Activated T-cell treated with anti-CD3 and anti-CD28 coated beads, Interleukin-2, amount 50 U/mL, for 24 hours (primary cell): ENCODE measurements at places on chromosomes 7 and 10.

DNA sequence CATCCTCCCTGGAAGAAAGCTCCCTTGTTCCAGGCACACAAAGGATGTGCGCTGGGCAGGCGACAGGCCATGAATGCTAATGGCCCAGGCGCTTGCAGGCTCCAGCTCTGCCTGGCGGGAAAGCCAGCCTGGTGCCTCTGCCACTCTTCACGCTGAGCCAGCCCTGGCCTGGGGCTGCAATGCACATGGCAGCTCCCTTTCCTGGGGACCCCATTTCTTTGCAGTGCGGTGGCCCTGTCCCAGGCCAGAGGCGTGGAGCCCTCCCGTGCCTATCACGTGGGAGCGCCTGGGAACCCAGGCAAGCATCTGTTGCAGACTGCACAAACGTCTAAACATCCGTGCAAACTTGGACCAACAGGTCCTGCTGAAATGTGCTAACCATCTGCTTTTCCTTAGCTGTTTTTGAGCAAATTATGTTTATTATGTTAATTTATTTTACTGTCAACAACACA is 152.1 kb upstream of the LYZL2 start:
- H3K36me3 ChIP-seq = no peaks in the 10 kb centered on the region
- no peaks in the 10 kb centered on the region for H3K27me3 ChIP-seq
- peaks cover 23% of the 10 kb centered on the region for H3K4me1 ChIP-seq
- no peak for DNase-seq
- no peak overlapping the region for H3K27ac ChIP-seq

GRCh38 chr10:123204127-123204461 is 49.9 kb downstream of the BUB3 start:
- no peak overlapping the region for H3K27ac ChIP-seq
- no peak overlapping the region for H3K4me3 ChIP-seq
- peaks cover 26% of the 10 kb centered on the region for H3K36me3 ChIP-seq
- peaks cover 23% of the 10 kb centered on the region for H3K4me1 ChIP-seq

GRCh38 chr10:13087986-13088618 is 11.9 kb upstream of the OPTN start:
- no peak overlapping the region for H3K4me3 ChIP-seq
- no peak for DNase-seq
- H3K36me3 ChIP-seq = peaks cover 3% of the 10 kb centered on the region
- H3K27ac ChIP-seq = peak overlapping the region; percentile 34
- peaks cover 9% of the 10 kb centered on the region for H3K4me1 ChIP-seq
- peaks cover 13% of the 10 kb centered on the region for H3K27me3 ChIP-seq

GRCh38 chr7:101506531-101506930 is 122.6 kb downstream of the MYL10 start:
- H3K4me3 ChIP-seq = no peak overlapping the region
- DNase-seq = no peak
- H3K36me3 ChIP-seq = no peaks in the 10 kb centered on the region
- H3K27ac ChIP-seq = no peak overlapping the region

GRCh38 chr7:155862123-155862892 is 50.0 kb upstream of the SHH start:
- H3K4me1 ChIP-seq = no peaks in the 10 kb centered on the region
- no peak overlapping the region for H3K27ac ChIP-seq
- no peak overlapping the region for H3K4me3 ChIP-seq
- H3K27me3 ChIP-seq = peaks cover 18% of the 10 kb centered on the region
- no peaks in the 10 kb centered on the region for H3K36me3 ChIP-seq

DNA sequence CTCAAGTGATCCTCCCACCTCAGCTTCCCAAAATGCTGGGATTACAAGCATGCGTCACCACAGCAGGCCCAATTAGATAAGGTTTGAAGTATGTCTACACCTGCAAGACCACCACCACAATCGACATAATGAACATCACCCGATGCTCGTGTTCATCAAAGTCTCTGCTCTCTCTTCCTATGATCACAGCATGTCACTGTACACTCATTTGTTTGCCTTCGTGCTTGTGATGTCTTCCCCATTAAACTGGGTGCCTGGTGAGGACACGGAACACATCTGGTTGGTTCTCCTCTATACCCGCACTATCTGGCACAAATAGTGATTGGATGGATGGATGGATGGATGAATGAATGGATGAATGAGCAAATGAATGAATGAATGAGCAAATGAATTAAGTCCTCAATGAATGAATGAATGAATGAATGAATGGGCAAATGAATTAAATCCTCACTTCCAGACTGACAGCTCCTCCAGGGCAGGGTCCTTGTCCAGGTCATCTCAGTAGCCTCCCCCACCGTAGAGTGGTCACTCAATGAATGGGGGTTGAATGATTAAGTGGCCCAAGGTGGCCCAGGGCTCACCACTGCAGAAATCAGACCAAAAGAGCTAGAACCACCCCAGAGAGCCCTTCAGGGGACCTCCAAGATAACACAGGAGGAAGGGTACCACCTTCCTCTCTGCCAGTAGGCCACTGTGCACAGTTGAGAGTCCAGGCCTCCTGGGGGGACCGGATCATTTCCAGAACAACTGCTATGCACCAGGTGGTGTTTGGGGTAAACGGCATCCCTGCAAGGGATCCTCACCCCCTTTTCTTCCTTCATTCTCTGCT is 101.9 kb upstream of the TNRC18 start:
- peaks cover 26% of the 10 kb centered on the region for H3K4me1 ChIP-seq
- H3K27ac ChIP-seq = peak overlapping the region; percentile 97

- H3K36me3 ChIP-seq = no peaks in the 10 kb centered on the region
- peaks cover 16% of the 10 kb centered on the region for H3K4me1 ChIP-seq
- no peak overlapping the region for H3K4me3 ChIP-seq
- no peak overlapping the region for H3K27ac ChIP-seq
- no peak for DNase-seq
These were observed 108.4 kb upstream of the FAM3C start for GRCh38 chr7:121504482-121504881.

DNA sequence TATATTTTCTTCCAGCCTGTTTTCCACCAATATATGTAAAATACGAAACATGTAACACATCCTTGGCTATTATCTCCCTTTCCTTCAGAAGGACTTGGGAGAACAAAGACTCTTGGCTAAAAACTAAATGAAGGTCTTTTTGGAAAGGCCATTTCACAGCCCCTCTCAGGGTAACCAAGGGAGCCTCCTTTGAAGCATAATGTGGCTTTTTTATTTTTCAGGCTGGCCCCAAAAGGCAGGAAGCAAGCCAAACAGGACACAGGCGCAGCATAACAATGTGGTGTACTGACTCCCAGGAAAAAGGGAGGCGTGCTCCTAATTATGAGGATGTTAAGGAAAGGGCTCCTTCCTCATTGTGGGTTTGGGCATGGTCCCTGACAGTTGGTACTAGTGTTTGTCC is 30.3 kb upstream of the CCSER2 start:
- no peak overlapping the region for H3K4me3 ChIP-seq
- H3K4me1 ChIP-seq = peaks cover 21% of the 10 kb centered on the region
- no peak overlapping the region for H3K27ac ChIP-seq
- DNase-seq = no peak

- H3K4me3 ChIP-seq = no peak overlapping the region
- no peaks in the 10 kb centered on the region for H3K36me3 ChIP-seq
- peaks cover 8% of the 10 kb centered on the region for H3K4me1 ChIP-seq
- peak overlapping the region; percentile 44 for H3K27ac ChIP-seq
- H3K27me3 ChIP-seq = peaks cover 21% of the 10 kb centered on the region
These were observed 53.6 kb downstream of the PYROXD2 start for GRCh38 chr10:98361131-98362025.

DNA sequence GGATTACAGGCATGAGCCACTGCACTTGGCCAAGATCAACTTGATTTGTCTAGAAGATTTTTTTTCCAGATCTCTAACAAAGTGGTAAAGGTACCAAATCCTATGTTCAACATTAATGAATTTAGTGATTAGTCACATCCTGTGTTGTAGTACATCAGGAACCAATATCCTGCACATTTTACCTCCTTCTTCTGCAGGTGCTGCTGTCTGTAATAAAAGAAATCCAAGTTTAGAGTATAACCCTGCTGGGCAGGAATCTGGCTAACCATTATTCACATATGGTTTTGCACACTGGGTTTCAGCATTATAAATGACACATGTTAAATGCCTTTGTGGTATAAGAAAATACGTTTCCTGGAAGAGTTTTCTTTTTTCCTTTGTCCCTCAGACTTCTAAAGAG is 10.8 kb downstream of the PARD3 start:
- H3K27me3 ChIP-seq = peaks cover 16% of the 10 kb centered on the region
- no peak overlapping the region for H3K4me3 ChIP-seq
- H3K36me3 ChIP-seq = no peaks in the 10 kb centered on the region
- H3K4me1 ChIP-seq = peaks cover 3% of the 10 kb centered on the region
- no peak overlapping the region for H3K27ac ChIP-seq

GRCh38 chr10:89206402-89207180 is 526 bp downstream of the CH25H start:
- peaks cover 16% of the 10 kb centered on the region for H3K4me1 ChIP-seq
- H3K27ac ChIP-seq = peak overlapping the region; percentile 58
- peak overlapping the region; percentile 70 for H3K4me3 ChIP-seq
- peak; percentile 56 for DNase-seq
- peaks cover 32% of the 10 kb centered on the region for H3K27me3 ChIP-seq
- no peaks in the 10 kb centered on the region for H3K36me3 ChIP-seq

- no peak overlapping the region for H3K4me3 ChIP-seq
- DNase-seq = no peak
- H3K27ac ChIP-seq = no peak overlapping the region
These were observed 210.2 kb downstream of the MDFIC start for GRCh38 chr7:115132096-115132495.

DNA sequence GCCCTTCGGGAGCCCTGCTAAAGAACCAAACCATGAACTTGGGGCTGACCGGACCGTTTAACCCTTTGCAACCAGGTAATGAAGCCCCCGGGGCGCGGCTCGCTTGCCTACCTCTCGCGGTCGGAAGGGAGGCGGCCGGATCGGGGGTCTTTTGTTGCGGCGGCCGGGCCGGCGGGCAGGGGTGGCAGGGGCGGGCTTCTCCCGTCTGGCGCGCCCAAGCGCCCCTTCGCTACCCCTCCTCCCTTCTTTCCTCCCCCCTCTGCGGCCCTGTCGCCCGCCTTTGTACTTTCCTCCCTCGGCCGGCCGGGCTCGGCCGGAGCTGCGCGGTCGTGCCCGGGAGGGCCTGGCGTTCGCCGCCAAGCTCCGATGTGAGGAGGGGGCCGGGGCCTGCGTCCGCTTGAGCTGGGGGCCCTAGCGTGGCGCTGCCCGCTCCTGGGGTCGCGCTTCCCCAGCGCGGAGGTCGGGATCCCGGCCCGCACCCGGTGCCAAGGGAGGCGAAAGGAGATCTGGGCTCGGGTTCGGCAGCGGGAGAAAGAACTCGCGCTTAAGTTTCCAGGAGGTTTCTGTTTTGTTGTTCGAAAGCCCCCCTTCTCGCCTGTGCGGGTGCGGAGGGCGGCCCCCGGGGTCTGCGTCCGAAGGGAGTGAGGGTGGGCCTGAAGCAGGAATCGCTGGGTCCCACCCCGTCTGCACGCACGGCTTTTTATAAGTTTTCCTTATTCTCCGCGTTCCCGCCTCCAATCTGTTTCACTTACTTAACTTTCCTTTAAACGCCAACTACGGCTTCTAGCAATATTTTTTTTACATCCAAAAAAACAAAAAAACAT is 436.8 kb upstream of the GALNT17 start:
- H3K4me3 ChIP-seq = peak overlapping the region; percentile 82
- H3K27ac ChIP-seq = peak overlapping the region; percentile 69
- peak; percentile 38 for DNase-seq
- H3K27me3 ChIP-seq = peaks cover 56% of the 10 kb centered on the region
